ENCODE measurements at places on chromosomes 7 and 10.

DNA sequence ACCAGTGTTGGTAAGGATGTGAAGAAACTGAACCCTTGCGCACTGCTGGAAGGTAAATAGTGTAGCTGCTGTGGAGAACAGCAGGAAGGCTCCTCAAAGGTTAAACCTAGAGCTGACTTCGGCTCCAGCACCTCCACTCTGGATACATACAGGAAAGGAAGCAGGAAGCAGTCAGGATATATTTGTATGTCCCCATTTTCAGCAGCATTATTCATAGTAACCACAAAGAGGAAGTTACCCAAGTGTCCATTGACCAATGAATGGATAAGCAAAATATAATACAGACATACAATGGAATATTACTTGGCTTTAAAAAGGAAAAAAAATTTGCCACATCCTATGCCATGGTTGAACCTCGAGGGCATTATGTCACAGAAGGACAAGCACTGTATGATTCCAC is 15.0 kb downstream of the RET start:
- DNase-seq: no peak

DNA sequence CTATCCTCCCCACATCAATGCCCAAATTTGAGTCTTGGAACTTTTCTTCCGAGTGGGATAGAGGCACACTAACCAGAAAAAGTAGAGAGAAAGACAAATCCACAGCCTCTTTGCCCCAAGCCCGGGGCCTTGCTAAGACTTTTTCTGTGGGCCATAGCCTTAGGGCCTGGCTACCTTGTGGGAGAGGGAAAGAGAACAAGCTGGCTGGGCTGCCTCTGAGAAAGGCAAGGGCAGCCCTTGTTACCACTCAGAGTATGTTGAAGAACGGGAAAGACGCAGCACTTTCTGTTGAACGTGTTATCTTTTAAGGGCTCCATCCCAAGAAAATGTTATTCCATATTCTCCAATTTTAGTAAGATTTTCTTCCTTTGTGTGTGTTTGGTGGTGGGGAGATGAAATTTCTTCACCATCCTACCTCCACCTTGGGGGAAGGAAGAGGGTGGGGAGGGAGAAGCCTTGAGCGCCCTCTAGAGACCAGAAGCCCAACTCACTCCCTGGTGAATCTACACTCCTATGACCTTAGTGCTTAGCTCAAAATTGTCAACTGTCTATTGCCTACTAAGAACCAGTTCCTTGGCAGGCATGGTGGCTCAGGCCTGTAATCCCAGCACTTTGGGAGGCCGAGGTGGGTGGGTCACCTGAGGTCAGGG is 3.9 kb upstream of the NRF1 start:
- DNase-seq: no peak

- no peak for DNase-seq
These were observed 44.0 kb downstream of the COL13A1 start for GRCh38 chr10:69845574-69846292.

DNA sequence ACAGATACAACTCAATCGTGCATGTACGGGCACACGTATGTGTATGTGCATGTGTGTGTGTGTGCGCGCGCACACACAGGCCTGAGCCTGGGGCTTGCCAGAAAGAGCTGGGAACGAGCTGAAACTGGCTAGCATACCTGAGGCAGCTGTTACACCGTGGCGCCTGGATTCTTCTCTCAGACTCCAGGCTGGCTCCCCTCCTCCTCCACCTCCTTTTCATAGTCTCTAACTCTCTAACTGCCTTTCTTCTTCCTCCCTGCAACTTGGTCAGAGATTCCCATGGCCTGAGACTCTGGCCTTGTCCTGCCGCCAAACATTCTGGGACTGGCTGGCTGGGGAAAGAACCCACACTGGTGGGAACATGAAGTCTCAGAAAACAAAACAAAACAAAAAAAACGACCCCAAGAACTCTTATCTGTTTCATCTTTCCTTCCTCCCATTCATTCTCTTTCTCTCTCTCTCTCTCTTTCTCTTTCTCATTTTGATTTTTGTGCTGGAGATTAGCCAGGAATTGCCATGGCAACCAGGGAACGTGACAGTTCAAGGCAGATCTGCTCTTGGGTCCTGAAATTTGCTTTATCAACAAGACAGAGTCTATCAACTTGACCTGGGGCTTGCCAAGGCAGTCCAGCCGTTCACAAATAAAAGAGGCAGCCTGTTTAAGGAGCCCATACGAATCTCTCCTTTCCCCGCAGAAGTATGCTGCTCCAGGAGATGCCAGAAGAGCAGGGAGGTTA is 76.8 kb upstream of the SEM1 start:
- no peak for DNase-seq

DNA sequence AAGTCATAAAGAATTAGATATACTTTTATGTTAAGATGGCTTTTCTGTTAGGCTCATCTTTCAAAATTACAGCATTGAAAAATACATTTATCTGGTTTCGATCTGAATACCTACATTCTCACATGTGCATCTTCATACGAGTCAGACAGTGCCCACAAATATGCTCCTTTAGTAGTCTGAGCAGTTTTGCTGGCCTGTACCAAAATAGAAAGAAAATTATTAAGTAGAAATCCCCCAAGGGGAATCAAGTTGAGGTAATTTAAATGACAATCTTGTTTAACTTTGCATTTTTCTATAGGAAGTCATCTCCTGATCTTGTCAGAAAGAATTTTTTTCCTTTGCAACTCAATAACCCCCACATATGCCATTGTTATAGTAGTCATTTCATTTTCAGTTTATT is 287.4 kb upstream of the SEMA3D start:
- DNase-seq: no peak

DNA sequence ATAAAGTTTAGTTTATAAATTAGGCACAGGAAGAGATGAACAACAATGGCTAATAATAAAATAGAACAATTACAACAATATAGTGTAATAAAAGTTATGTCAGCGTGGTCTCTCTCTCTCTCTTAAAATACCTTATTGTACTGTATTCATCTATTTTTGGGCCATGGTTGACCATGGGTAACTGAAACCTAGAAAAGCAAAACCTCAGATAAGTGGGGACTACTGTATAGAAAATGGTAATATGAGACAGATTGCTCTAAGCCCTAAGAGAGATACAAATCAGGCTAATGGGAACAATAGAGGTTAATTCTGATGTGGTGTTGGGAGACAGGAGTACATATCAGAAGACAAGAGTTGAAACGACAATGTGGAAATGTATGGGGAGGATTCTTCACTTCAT is 86.2 kb downstream of the ZNF365 start:
- DNase-seq: no peak

DNA sequence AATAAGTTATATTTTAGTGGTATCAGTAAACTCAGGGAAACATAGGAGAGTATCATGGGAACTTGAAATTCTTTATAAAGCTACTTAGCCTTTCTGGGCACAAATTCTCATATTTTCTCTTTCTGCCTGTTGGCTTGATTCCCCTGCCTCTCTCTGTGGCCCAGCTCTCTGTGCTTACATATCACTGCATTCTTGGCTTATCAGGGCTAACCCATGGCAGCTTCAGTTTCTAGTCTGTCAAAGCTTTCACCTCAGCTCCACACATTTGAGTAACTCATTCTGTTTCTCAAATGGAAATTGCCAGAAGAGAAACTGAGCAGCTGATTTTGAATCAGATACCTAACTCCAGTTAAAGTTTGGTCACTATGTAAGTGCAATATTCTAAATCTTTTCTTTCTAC is 713.1 kb downstream of the DNAJB9 start:
- no peak for DNase-seq

GRCh38 chr10:49177391-49178355 is 10.5 kb downstream of the TMEM273 start:
- DNase-seq: peak; percentile 76

GRCh38 chr7:44580945-44581878 is 819 bp downstream of the TMED4 start:
- no peak for DNase-seq

All from ascending aorta (tissue), 2 donors.